ENCODE measurements at places on chromosomes 2 and 18.
A peak's percentile ranks its signal among the peaks of the same experiment; 100 is the strongest.

DNA sequence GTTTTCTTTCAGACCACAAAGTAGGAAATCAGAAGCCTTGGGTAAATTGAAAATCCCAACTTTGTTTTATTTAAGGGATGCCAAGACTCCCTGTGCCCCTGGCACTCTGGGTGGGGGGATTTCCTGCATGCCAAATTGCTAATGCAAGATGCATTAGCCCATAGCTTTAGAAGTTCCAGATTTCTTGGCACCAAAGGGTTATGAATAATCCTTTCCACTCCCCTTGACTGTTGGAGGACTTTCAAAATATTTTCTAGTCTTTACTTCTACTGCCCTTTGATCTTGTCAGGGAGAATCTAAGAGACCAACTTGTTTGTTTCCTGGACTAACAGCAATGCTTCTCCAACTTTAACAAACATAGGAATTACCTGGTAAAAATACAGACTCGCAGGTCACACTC, 81.8 kb upstream of the TGIF1 start:
- DNase-seq: no peak

DNA sequence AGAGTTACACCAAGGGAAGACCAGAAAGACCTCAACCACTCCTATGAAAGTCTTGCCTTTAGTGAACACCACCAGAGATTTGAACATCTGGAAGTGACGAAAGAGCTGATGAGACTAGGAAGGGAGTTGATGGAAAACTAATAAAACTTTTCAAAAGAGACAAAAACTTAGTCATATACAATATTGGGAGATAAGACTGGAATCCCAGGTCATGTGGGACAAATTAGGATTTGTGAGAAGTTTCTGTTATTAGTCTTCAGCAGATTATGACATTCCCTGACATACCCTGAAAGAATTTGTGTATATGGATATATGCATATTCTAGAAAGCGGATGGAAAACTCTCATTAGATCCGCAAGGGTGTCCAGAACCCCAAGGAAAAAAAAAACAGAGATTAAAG, 145.0 kb upstream of the LTBP1 start:
- no peak for DNase-seq

GRCh38 chr2:23146011-23146410, 239.0 kb upstream of the KLHL29 start:
- no peak for DNase-seq

GRCh38 chr2:180599804-180600203, 380.6 kb upstream of the UBE2E3 start:
- no peak for DNase-seq

GRCh38 chr18:55422456-55423180, 165.4 kb downstream of the TCF4 start:
- no peak for DNase-seq

- DNase-seq: no peak
These were observed 61.9 kb downstream of the PPP1R1C start for GRCh38 chr2:182047544-182047943.

- DNase-seq: no peak
These were observed 166.6 kb downstream of the ACTR3 start for GRCh38 chr2:114056294-114057143.

DNA sequence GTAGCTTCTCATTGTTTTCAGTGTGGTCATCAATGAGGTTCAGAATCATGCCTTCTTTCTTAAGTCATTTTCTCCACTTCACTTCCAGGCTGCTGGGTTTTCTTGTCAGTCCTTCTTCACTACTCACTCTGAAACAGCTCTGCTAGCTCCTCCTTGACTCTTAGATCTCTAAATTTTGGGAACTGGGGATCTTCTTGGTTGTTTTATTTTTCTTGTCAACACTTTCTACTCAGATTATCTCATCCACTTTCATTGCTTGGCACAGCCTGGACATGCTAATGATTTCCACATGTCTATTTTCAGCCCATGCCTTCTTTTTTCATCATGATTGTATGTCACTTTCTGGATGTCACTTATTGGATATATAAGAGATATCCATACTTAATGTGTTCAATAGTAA, 517.8 kb upstream of the DSEL start:
- DNase-seq: no peak

- no peak for DNase-seq
These were observed 36.9 kb downstream of the FAM168B start for GRCh38 chr2:131056204-131056931.

- no peak for DNase-seq
These were observed 85.7 kb downstream of the APLF start for GRCh38 chr2:68553098-68553497.

DNA sequence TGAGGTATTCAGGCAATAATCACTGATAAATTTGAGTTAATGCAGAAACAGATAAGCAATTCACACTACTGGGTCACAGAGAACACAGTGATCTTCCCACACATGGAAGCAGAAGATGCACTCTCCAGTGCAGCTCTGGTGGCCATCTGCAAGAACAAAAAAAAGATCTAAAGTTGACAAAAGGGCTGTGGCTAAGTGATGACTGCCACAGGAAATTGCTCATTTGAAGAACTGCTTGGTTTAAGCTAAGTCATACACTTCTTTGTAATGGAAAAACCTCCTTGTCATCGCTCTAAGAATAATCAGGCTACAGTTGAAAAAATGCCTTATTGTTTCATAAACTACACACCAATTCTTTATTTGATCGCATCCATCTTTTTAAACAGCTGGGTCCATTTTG, 115.1 kb downstream of the DTNB start:
- DNase-seq: peak; percentile 92

DNA sequence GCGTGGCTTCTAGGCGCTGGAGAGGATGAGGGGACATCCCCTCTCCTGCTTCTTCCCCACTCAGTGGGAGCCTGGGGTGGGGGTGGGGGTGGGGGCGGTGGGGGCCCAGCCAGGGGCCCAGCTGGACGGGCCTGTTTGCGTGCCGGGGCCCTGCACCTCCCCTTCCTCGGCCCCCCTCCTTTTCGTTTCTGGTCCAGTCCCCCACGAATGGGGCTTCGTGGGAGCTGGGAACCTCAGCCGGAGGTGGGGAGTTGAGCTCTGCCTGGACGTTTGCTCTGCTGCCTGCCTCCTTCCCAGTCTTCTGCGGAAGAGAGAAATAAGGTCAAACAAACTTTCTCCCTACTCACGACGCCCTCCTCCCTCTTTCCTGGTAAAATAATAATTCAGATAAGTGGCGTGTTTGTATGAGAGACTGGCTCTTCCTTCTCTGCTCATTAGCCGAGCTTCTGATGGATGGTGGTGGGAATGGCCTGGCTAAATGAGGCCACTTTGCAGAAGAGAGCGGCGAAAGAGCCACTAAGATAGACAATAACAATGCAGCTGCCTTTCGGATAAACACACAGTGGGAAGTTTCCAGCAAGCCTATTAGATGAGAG, 782 bp downstream of the MTA3 start:
- no peak for DNase-seq

DNA sequence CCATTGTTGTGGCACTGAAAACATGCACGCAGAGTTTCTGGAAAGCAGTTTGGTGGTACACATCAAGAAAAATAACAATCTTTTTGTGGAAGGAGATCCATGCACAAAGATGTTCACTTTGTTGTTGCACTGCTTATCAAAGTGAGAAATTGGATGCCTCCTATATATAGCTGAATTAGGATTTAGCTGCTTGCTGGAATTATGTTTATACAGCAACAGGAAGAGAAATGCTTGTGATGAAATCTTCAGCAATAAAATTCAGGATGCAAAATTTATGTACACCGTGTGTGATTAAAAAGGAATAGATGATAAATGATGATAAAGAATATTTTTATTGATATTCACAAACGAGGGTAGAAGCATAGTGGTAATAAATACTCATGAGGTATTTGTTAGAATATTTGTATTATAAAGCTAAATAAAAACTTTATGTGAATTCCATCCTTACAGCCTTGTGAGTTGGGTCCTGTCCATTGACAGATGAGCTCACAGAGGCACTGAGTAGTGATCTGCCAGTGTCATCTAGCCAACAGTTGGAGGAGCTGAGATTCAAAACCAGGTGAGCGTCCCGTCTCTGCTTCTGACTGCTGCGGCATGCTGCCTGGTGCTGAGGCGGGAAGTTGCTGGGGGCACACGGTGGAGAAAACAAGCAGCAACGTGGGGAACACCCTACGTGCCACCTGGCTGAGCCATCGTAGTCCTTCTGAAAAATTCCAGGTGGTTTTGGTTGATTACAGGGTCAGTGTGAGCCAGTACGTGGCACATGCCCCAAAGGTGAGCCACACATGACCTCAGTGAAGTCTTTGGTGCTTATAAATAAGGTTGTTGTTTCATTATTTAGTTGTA, 80.2 kb downstream of the ASAP2 start:
- DNase-seq: no peak

DNA sequence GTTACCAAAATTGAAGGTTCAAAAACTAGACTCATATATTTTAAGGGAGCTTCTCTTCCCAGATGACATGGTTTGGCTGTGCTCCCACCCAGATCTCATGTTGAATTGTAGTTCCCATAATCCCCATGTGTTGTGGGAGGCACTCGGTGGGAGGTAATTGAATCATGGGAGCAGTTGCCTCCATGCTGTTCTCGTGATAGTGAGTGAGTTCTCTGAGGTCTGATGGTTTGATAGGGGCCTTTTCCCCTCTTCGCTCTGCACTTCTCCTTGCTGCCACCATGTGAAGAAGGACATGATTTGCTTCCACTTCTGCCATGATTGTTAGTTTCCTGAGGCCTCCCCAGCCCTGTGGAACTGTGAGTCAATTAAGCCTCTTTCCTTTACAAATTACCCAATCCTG, 140.1 kb downstream of the MAIP1 start:
- peak; percentile 1 for DNase-seq

- DNase-seq: no peak
These were observed 66.5 kb downstream of the LNPK start for GRCh38 chr2:175935289-175936181.

GRCh38 chr2:30702694-30703093, 104.6 kb downstream of the CAPN13 start:
- DNase-seq: no peak

GRCh38 chr2:141508086-141508752, 622.6 kb downstream of the LRP1B start:
- DNase-seq: no peak

DNA sequence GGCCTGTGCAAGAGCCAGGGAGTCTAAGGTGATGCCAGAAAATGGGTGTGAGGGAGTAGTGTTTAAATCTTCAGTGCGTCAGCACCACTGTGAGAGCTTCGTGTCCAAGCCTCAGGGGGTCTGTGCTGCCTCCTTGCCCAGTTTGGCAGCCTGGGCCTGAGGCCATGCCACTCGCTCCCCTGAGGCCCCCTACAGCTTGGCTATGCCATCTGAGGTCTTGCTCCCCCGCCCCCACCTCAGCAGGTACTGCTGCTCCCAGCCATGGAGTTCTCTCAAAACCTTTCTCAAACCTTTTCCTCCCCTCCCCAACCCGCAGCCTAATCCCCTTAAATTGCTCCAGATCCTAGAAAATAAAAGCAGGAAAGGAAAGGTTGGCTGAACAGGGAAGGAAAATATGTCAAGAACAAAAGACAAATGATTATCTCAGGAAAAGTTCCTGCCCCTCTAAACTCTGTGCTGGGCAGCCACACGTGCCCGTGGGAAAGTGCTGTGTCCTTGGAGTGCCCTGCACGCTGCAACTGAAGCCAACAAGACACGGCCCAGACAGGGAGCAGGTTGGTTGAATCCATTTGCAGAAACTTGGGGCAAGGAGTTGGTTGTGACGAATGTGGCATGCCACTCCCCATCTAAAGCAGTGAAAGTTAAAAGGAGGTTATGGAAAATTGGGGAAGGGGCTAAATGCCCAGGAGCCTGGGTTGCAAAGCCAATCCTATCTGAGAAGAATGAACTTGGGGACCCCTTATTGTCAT, 61.2 kb downstream of the ATOH8 start:
- no peak for DNase-seq

GRCh38 chr18:79785831-79786230, 11.9 kb upstream of the KCNG2 start:
- DNase-seq: no peak

GRCh38 chr2:73970850-73971471, 13.7 kb upstream of the TET3 start:
- peak; percentile 75 for DNase-seq

DNA sequence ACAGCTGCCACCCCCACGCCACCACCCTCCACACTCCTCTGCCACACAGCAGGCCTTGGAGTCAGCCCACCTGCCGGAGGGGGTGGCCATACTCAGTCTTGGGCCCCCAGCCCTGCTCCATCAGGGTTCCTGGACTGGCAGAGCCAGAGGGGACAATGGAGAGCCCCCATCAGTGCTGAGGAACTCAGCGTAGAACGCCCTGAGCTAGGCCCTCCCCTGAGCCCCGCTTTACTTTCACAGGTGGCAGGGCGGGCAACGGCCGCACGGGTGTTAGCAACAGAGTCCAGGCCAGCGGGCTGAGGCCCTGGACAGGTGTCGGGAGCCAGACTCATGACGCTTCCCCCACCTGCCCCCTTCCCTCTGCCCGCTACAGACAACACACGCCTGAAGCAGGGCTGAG, 47.1 kb downstream of the FOSL2 start:
- DNase-seq: no peak

DNA sequence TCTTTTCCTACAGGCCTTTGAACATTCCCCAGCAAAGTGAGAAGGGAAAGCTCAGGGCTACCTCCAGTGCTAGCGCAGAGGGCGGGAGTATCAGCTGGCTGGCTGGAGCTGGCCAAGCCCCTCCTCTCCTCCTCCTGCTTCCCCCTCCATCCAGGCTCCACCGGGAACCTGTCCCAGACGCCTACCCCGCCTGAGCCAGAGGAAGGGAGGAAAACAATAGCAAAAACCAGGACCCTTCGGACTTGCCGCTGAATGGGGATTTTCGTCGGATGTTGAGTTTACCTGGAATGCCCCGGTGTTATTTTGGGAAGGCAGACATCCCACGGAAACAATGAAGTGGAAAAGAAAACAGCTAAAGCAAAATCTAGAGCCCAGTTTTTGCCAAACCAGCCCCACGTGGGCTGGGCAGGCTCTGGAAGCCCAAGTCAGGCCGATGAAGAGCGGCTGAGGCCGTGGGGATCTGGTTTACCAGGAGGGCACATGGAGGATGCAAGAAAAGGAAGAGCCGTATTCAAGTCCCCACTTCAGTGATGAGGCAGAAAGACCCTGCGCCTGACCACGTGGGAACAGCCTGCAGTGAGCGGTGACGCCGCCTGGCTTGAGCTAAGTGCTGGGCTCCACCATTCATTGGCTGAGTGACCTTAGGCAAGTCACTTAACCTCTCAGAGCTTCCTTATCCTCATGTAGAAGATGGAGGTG, 100.4 kb upstream of the LCLAT1 start:
- no peak for DNase-seq

- DNase-seq: peak; percentile 36
These were observed 26.1 kb downstream of the MPHOSPH10 start for GRCh38 chr2:71156573-71156972.

DNA sequence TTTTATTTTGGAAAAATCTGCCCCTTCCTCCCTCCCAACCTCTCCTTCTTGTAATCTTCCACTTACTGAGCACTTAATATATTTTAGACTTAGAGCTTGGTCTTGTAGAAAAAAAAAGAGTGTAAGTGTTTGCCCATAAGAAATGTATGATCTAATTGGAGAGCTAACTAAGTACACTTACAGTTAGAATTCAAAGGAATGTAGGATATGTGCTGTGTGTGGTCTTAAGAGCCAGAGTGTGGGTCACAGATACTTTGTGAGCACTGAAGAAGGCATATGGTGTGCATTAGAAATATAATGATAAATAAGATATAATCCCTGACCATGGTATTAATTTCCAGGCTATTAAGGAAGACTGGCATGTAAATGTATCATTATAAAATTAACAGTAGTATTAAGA, 91.8 kb upstream of the ZNF521 start:
- no peak for DNase-seq

- DNase-seq: no peak
These were observed 13.6 kb upstream of the KIDINS220 start for GRCh38 chr2:8850845-8851487.
